ENCODE measurements at places on chromosomes 6 and 20. TPM values are rescaled to one million over a fixed set of nuclear protein-coding genes. Genes with fewer than 3 reads are reported as not detected.
A peak's percentile ranks its signal among the peaks of the same experiment; 100 is the strongest.

DNA sequence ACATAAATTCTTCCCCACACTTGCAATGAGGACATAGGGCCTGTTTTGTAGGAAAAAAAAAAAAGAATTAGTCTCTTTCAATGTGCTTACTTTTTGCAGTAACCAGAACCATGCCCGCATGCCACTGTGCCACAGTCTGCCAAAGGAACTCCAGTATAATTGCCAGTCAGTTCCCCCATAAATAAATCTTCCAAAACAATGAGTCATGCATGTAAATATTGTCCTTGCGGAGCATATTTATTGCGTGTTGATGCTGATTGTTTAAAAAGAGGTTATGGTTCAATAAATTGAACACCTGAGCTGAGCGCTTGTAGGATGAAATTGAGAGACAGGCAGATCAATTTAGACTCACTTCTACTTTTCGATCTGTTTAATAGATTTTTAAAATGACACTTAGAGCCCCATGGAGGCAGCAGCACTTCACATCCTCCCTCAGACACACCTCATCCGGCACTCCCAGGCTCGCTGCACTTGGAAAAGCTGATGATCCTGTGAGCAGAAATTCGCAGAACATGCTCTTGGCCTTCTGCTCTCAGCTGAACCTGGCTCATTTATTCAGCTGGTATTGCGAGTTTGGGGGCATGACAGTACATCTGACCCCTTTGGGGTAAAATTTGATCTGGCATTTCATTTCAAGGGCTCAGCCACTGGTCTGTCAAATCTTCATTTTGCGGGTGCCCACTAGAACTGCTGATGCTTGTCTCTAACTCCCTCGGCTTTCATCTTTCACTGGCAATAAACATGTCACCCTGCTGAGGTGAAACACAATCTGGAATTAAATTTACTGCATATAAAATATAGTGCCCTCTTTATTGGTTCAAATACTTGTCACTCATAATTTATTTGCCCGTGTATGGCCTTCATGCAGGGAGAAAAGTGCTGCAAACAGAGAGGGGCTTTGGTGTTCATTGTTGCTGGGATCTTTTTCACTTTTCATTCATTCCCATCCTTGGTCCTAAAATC is 371.1 kb upstream of the POU3F2 start:
- no peak for DNase-seq

FRK gene
- 4.8 TPM for total RNA-seq

ANKRD66 gene
- total RNA-seq, result not detected

GRCh38 chr6:168273441-168274036 is 46.0 kb downstream of the DACT2 start:
- DNase-seq, result no peak

DNA sequence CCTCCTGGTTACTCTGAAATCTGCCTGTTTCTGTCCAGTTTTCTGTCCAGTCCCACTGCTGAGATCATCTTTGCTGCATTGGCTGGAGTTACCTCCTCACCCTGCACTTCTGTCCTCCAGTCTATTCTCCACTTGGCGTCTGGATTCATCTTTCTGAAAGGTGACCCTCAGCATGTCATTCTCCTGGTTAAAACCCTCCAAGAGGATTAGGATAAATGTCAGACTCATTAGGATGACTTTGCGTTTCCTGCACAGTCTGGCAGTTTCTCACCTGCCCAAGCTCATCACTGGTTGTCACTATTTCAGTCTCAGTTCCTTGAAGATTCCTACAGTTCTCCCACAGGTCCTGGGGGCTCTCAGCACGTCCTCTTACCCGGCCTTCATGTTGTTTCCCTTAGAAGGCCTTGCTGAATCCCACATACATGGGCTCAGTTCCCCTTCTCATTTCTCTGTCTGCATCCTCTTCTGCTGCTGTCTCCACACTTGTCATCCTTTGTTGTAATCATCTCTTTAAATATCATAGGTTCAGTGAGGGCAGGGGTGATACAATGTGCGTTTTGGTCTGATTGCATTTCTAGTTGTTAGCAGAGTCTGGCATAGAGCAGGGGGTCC is 374.8 kb downstream of the QKI start:
- no peak for DNase-seq

- DNase-seq, result no peak
Observed at GRCh38 chr6:35489995-35490791, 6.7 kb downstream of the TEAD3 start.

DNA sequence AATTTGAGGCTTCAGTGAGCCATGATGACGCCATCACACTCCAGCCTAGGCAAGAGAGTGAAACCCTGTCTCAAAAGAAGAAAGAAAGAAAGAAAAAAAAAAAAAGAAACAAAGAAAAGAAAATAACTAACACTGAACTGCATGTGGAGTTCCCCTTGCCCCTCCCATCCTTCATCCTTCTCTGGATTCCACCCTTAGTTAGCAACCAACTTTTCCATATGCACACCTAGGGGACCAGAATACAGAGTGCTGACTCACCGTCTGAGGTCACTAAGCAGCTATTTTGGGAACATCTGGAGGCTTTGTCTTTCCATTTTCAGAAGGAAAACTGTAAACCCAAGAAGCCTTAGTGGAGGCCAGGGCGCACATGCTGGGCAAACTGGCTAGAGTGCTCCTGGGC is 257.4 kb downstream of the MAFB start:
- no peak for DNase-seq

DNA sequence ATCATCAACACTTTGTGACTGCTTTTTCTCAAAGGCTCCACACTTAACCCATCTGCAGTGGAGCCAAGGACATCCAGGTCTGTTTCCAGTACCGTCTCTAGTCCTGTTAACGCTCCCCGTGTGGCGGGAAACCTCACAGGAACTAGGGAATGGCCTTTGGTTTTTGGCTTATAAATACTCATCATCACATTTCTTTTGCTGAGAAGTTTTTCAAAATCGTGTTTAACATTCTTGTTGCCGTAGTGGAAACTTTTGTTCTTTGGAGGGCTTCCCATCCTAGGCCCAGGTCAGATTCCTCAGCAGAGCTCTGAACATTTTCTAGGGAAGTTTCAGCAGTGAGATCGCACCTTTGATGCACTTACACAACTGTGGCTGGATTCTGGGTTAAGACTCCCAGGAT is 24.6 kb downstream of the DAAM2 start:
- no peak for DNase-seq

DNA sequence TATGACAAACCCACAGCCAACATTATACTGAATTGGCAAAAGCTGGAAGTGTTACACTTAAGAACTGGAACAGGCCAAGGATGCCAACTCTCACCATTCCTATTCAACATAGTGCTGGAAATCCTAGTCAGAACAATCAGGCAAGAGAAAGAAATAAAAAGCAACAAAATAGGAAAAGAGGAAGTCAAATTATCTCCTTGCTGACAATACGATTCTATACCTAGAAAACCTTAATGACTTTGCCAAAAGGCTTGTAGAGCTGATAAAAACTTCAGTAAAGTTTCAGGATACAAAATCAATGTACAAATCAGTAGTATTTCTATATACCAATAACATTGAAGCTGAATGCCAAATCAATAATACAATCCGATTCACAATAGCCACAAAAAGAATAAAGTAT is 32.4 kb downstream of the OR5V1 start:
- no peak for DNase-seq

DNA sequence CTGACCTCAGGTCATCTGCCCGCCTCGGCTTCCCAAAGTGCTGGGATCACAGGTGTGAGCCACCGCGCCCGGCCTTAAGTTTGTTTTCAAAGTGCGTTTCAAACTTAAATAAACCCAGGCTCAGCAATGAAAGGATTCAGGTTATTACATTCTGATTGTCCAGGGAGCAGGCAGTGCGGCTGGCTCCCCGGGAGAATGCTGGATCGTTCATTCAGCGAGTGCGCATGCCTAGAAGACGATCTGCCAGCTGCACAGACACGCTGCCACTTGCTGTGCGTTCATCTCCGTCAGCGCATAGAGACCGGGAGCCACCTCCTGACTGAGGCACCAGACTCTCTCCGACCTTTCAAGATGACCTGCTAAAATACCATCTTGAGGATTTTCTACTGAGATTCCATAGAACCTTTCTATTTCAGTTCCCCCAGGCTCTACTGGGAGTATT is 163.9 kb upstream of the ZNF217 start:
- no peak for DNase-seq

DNA sequence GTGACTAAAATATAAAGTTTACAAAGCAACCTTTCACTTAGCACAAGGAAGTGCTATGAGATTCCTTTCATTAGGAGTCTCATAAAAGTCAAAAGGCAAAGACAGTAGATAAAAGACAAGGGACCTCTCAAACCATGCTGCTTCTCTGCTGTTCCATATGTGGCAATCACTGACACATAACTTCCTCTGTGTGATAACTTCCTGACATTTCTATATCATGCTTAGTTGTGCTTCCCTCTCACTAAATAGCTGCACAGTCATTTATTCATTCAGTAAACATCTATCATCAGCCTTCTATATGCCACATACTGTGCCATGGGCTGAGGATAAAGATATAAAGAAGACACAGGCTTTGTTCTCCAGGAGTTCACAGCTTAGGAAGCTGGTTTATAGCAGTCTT is 214.8 kb upstream of the GRIK2 start:
- no peak for DNase-seq

- DNase-seq, result no peak
Observed at GRCh38 chr6:92459606-92460005, 959.8 kb downstream of the EPHA7 start.

- DNase-seq, result no peak
Observed at GRCh38 chr6:137776786-137777686, 90.0 kb upstream of the TNFAIP3 start.

DNA sequence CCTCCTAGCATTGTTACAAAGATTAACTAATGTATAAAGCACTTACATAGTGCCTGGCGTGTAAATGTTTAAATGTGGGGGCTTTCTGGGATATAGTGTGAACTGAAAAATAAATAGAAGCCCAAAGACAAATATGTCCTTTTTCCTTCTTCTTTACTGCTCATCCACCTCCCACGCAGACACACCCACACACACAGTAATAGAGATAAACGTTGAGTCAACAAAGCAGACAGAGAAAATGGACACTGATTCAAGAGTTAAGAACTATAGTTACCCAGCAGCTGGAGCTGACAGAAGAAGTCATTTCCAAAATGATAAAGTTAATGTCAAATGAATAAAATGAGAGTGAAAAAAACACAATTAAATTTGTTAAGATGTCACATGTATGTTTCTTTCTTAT is 68.3 kb downstream of the FHL5 start:
- DNase-seq, result no peak

GRCh38 chr20:56202493-56203077 is 45.9 kb upstream of the MC3R start:
- DNase-seq, result no peak

GRCh38 chr6:73032586-73032985 is 192.7 kb downstream of the KHDC1L start:
- no peak for DNase-seq

DNA sequence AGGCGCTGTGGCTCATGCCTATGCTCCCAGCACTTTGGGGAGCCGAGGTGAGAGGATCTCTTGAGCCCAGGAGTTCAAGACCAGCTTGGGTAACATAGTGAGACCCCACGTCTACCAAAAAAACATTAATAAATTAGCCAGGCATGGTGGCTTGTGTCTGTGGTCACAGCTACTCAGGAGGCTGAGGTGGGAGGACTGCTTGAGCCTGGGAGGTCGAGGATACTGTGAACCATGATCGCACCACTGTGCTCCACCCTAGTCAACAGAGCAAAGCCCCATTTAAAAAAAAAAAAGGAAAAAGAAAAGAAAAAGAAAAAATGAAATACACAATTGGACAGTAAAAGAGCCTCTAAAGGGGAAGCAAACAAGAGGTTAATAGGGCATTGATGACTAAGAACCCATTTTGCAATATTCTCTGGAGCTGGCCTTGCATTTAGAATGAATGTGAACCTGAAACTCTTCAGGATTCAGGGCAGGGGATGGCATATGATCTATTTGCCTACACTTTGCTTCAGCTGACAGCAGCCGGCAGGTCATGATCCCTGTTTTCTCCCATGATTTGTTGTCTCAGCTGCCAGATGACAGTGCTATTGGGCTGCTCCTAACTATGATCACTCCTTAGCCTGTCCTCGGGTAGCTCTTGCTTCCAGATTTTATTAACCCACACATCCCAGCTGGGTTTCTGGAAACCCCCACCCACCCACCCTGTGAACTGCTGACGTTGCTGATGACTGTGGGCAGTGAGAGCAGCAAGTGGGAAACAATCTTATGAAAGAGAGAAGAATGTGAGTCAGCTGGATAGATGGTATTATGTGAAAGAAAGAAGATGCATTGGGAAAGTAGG is 83.8 kb upstream of the ELOVL5 start:
- no peak for DNase-seq

DNA sequence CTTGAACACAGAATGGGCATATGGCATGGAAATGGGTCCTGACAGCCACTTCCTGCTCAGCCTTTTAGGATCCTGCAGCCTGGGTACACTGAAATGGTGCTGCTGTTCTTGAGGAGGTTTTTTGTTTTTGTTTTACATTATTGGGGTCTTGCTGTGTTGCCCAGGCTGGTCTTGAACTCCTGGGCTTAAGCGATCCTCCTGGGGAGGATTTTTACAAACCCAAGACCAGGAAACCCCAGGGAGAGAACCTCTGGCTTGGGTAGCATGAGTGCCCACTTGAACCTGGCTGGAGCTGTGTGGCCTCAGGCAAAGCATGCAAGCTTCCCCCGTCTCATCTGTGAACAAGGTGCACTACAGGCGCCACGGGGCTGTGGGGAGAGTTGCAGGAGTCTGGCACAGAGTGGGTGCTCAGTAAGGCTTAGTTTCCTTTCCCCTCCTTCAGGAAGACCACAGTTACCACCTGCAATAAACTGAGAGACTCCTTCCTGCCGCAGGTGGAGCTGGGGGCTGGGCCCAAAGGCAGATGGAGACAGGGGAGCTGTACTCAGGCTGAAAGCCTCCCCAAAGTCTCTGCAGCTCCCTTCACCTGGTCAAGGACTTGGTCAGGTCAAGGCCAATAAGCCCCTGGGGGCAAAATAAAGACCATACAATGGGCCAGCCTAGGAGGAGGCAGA is 1.8 kb downstream of the SLA2 start:
- DNase-seq, result no peak

FAM83B gene
- 0.51 TPM for total RNA-seq

DNA sequence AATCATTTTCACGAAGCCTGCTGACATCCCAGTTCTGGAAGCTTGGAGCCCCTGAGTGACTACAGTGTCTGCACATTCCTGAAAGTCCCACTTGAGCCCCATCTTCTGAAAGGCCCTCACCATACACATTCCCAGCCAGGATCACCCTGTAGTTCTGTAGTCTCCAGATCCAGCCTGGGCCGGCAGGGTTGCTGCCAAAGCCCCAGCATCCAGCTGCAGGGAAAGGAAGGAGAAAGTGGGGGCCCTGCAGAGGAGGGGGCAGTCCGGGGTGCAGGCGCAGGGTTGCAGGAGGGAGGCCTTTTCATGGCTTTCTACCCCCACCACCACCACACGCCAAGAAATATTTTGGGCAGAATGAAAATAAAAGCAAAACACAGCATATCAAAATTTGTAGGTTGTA is 26.0 kb downstream of the MDFI start:
- no peak for DNase-seq

- DNase-seq, result no peak
Observed at GRCh38 chr20:3367089-3367488, 40.4 kb downstream of the DNAAF9 start.

- DNase-seq, result no peak
Observed at GRCh38 chr20:24417485-24417884, 51.9 kb upstream of the SYNDIG1 start.

- peak; percentile 55 for DNase-seq
Observed at GRCh38 chr20:10671221-10671918, 2.4 kb downstream of the JAG1 start.

- no peak for DNase-seq
Observed at GRCh38 chr6:118187568-118188164, 280.6 kb downstream of the SLC35F1 start.

ATP6V1G2 gene
- total RNA-seq, result 0.51 TPM

Measured in gastrocnemius medialis (tissue), 4 donors.